ENCODE measurements at places on chromosomes 6 and 20.

GRCh38 chr6:33790379-33790778, 1.4 kb upstream of the LEMD2 start:
- no peak for DNase-seq

GRCh38 chr6:14141351-14142062, 23.9 kb downstream of the CD83 start:
- no peak for DNase-seq

- no peak for DNase-seq
Observed at GRCh38 chr6:163764565-163764964, 350.0 kb downstream of the QKI start.

DNA sequence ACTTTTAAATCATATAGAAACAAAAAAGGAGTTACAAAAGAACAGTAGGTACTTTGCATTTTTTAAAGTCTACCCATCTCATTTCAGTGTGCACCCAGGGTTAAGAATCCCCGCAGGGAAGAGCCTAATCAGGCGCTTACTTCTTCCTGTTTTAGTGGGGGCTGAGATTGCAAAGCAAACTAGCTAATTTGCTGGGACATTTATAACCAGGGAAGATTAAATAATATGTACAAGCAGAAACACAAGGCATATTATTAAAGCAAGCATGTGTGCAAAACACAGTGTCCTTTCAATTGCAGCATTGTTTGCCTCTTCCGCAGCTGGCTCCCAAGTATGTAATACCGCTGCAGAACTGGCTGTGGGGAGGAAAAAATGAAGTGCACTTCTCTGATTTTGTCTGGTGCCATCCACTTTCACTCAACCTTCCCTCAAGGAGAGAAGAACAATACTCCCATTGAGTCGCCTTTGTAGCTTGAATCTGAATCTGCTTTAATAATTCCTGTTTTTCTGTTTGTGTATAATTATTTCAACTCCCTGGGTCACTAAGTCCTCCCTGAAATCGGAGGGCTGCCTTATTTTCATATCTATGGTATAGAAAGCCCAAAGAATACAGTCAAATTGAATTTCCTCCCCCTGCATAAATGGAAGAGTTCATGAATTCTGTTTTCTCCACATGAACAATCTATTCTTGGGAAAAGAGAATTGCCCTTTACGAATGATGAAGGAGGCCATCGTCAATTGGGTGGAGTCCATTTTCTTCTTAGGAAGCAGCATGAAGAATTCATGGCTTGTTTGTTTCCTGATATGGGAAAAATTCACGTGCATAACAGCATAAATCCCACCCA, 23.3 kb upstream of the BCAS1 start:
- DNase-seq, result no peak
